ENCODE measurements at places on chromosomes 4 and X. TPM values are rescaled to one million over a fixed set of nuclear protein-coding genes. Genes with fewer than 3 reads are reported as not detected.

The CPZ gene
- not detected for total RNA-seq

The FSTL5 gene
- total RNA-seq = not detected

The XAGE1A gene
- not detected for total RNA-seq

The ZNF732 gene
- not detected for total RNA-seq

The CXXC4 gene
- total RNA-seq = 0.06 TPM

The DGKK gene
- not detected for total RNA-seq

The FABP2 gene
- 0.19 TPM for total RNA-seq

The PNMA6F gene
- total RNA-seq = not detected

The CLTRN gene
- not detected for total RNA-seq

The TLR3 gene
- total RNA-seq = 1.8 TPM

DNA sequence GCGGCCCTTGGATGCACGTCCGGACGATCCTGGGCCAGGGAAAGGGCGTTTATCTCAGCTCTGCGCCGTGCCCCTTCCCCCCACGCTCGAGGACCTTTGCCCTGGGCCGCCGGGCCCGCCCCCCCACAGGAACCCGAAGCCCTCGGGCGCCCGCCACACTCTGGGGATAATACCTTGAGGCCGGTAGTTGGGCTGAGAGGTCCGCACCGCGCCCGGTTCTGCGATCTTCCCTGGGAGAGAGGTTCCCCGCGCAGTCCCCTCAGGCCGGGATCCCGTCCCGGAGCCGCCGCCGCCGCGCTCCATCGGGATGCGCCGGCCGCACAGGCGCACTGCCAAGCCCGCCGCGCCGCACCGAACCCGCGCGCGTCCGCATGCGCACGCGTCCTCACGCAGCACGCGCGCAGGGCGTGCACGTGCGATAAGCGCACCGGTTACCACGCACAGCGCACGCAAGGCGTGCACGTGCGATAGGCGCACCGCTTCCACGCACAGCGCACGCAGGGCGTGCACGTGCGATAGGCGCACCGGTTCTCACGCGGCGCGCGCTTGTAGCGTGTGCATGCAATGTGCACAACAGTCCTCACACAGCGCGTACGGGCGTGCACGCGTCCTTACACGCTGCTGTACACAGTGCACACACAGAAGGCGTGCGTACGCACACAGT lies at the start of gene MAP7D2:
TSS of gene MAP7D2 (minus strand) at position 331 of the 664 bp plus-strand sequence. CDS start at position 303, 28 bp downstream.
- peak; percentile 27 for DNase-seq

GRCh38 chr4:142347241-142347640 lies 498.9 kb downstream of the INPP4B start:
- DNase-seq = no peak

DNA sequence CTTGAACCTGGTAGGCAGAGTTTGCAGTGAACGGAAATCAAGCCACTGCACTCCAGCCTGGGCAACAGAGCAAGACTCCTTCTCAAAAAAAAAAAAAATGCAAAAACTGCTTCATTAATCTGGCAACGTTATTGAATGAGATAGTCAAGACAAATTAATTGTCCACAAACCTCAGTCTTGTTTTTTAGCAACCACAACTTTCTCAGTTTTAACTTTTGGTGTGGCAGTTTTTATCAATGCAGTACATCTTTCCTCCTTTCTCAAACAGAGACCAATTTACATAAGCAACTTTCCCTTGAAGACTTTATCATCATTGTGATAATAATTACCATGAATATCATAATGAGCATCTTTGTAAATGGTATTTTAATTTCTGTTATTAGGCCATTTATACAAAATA lies 61.7 kb upstream of the GALNTL6 start:
- no peak for DNase-seq

DNA sequence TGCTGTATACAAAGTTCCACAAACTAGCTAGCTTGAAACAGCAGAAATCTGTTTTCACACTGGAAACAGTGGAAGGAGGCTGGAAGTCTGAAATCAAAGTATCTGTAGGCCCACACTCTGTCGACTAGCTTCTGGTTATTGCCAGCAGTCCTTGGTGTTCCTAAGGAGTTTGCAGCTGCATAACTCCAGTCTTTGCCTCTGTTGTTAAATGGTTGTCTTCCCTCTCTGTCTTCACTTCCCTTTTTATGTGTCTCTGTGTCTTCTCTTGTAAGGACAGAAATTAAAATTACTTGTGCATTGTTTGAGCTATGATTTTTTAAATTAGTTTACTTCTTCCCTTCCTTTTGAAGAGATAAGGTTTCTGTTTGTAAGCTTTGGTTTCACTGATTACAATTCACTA lies 8.2 kb downstream of the MTHFD2L start:
- DNase-seq = no peak

GRCh38 chrX:135531813-135532212 lies 11.4 kb downstream of the INTS6L start:
- no peak for DNase-seq

GRCh38 chr4:6568689-6569332 lies 6.2 kb upstream of the MAN2B2 start:
- DNase-seq = no peak

DNA sequence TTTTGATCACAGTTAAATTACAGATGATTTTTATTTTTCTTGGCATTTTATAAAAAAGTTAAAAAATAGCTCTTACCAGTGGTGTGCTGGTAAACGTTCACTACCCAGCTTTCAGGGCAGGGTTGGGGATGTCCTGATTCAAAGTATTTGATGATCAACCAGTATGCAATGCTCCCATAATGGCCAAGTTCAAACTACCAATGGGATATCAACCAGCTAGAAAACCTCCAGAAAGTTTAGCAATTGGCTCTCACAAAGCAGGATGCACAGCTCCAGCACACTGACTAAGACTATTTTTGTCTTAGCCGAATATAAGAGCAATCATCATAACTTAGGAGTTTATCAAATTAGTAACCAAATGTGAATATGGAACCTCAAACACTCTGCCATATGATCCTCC lies 108.0 kb upstream of the PDE5A start:
- DNase-seq = no peak

GRCh38 chr4:7673121-7673520 lies 238.4 kb upstream of the PSAPL1 start:
- DNase-seq = no peak

- DNase-seq = no peak
Measured at GRCh38 chrX:131816551-131817136, 206.5 kb upstream of the STK26 start.

GRCh38 chr4:100430451-100430850 lies 87.4 kb downstream of the EMCN start:
- DNase-seq = no peak

- DNase-seq = no peak
Measured at GRCh38 chr4:129239088-129239487, 143.1 kb downstream of the C4orf33 start.

- no peak for DNase-seq
Measured at GRCh38 chr4:168562041-168562571, 65.3 kb downstream of the PALLD start.

DNA sequence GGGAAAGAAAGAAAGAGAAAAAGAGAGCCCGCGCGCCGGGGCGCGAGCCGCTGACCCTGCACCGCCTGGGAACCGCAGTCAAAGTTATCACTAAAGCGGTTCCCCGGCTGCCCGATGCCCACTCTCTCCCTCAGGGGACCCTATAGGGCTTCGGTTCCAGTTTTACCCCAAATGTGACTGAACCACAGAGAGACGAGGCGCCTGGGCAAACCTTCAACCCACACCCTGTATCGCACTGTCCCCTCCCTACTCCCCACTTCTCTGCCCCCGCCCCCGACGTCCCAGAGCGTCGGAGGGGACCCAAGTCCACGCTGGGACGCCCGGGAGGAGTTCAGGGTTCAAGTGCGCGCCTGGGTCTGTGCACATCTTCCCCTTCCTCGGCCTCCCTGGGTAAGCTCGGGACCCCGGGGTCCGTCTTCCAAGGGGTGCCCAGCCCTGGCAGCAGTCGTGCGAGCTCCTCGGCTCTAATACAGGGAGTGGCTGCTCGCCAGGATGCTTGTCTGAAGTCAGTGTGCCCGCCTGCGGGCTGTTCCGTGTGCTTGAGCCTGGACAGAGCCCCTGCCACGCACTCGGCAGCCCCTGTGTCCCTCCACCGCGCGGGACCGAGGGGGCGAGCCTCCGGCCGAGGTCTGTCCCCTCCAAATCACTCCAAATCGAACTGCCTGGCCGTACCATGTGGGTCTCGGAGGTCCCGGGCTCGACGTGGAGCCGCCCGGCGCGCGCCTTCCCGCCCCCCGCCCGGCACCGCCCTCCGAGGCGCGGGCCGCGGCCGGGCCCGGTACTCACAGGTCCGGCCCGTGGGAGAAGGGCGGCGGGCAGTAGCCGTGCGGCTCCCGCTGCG lies 960 bp downstream of the TRPC3 start:
- DNase-seq = peak; percentile 57

DNA sequence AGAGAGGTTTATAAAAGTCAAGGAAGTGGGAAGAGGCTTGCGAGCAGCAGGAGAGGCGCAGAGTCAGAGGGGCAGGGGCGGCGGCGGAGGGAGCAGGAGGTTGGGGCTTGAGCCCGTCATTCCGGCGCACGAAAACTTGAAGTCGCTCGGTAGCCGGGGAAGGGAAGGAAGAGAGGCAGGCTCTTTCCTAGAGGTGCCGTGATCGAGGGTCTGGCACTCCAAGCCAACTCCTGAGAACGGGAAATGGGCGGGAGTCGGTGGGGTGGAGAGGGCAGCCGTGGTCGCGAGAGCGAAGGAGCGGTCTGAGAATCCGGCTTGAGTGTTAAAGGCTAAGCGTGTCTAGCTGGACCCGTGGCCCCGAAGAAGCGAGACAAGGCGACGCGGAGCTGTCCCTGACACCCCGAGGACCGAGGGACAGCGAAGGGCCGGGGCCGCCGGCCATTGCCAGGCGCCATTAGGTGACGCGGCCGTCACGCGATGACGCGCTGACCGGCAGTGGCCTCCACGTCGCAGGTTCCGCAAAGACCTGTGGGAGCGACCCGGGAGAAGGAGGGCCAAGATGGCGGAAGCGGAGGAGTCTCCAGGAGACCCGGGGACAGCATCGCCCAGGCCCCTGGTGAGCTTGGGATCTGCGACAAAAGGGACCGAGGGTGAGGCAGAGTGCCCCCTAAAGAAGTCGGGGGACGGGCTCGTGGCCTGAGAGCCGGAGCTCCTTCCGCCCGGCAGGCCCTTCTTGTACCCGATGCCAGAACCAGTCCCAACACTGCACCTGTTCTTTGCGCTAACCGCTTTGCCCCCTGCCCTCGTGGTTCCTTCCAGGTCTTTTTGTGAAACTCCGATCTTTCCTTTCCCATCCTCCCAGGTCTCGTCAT lies at the start of gene YIPF6:
TSS of gene YIPF6 (plus strand) at position 544 of the 872 bp plus-strand sequence. CDS start at position 560, 16 bp downstream.
- peak; percentile 74 for DNase-seq

DNA sequence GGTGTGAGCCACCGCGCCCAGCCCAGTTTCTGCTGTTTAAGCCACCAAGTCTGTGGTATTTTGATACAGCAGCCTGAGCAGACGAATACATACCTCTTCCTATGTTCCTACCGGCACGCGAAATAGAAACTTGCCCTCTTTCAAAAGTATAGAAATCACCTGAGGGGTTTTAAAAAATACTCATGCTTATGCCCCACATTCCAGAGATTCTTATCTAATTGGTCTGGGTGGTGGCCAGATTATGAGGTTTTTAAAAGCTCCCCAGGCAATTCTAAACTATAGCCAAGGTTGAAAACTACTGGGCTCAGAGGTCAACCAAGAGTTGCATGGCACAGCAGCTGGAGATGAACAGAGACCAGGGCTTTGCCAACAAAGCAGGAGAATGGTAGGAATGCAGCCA lies 24.9 kb upstream of the HUWE1 start:
- DNase-seq = no peak

- no peak for DNase-seq
Measured at GRCh38 chrX:105645667-105646357, 176.5 kb upstream of the NRK start.

DNA sequence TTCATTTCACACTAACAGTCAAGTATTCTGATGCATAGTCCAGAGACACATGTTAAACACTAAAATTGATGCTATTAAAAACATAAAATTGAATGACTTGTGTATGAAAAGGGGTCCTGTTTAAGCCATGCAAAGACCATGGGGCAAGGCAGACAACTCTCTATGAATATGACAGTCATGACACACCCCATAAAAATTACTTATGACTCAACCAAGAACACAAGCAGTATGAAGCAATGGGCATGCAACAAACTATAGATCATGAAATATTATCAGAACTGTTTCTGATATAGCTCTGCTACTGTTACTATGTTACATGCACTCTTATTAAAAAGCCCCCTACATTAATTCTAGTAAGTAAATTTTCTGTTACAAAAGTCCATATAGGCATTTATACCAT lies 57.5 kb upstream of the ZCCHC13 start:
- no peak for DNase-seq

GRCh38 chr4:169440446-169440845 lies 169.7 kb upstream of the SH3RF1 start:
- no peak for DNase-seq

DNA sequence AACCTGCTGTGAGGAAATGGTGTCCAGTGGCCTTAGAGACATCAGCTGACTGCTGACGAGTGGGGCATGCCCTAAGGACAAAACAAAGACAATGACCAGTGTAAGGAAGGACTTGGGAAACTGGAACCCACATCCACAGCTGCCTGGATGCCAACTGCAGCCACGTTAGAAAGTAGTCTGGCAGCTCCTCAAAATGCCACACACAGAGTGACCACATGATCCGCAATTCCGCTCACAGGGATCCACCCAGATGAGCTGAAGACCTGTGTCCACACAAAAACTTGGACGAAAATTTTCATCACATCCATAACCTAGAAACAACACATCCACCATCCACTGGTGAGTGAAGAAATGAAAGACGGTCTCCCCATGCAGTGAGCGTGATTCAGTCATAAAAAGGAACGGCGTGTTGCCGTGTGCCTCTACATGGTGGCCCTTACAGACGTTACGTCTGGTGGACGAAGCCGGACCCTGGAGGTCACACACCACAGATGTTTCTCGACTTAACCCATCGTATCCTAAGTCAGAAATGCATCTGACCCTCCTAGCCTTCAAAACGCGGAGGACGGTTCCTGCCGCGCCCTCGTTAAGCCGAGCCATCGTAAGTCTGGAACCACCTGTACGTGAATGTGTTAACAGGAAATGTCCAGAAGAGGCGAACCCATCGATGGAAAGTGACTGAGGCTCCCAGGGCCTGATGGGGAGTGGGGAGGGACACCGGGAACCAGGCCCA lies 40.6 kb upstream of the MXD4 start:
- no peak for DNase-seq

GRCh38 chr4:138609943-138610350 lies 367.8 kb upstream of the SLC7A11 start:
- DNase-seq = no peak

DNA sequence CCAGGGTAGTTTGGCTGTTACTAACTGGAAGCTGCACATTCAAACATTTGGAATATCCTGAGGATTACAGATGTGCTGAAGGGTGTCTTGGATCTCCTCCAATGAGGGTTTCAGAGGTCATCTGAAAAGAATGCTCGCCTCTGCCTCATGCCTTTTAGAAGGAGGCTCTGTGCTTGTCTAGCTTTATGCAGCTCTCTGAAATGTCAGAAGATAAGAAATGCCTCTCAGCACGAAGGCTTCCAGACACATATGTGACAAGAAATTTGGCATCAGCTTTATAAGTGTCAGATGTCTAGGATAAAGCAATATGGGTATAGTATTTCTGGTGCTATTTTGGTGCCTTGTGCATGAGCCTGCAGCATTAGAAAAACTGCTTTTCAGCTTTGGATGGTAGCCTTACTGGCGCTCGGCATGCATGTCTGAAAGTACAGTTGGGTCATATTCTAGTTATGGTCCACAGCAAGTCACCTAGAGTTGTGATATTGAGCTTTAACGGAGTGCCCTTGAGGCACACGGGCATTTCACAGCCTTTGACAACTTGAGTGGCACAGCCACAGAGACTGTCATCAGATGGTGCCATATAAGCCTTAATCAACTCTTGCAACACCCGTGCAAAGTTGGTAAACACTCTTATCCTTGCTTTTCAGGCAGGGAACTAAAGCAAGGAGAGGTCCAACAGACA lies 70.8 kb upstream of the PGRMC2 start:
- DNase-seq = no peak

All from activated naive CD8-positive, alpha-beta T cell treated with anti-CD3 and anti-CD28 coated beads, Interleukin-2, amount 10 ng/mL, durations not matched to agents 7 days and 5 days (primary cell).